ENCODE measurements at places on chromosomes 5 and 9.

- no peak for DNase-seq
These were observed 127.8 kb downstream of the GABBR2 start for GRCh38 chr9:98580956-98581355.

GRCh38 chr9:129242971-129243561 lies 65.0 kb upstream of the IER5L start:
- no peak for DNase-seq

- no peak for DNase-seq
These were observed 9.3 kb upstream of the NR3C1 start for GRCh38 chr5:143412661-143413342.

GRCh38 chr9:134026581-134026980 lies 1.3 kb downstream of the BRD3OS start:
- DNase-seq: no peak

GRCh38 chr5:157100140-157100679 lies 8.6 kb downstream of the HAVCR2 start:
- no peak for DNase-seq

- no peak for DNase-seq
These were observed 764.2 kb upstream of the ZNF608 start for GRCh38 chr5:125510651-125511050.

- no peak for DNase-seq
These were observed 4.5 kb upstream of the TLE1 start for GRCh38 chr9:81693671-81694378.

- DNase-seq: no peak
These were observed 35.9 kb upstream of the TAF1L start for GRCh38 chr9:32671333-32671732.

DNA sequence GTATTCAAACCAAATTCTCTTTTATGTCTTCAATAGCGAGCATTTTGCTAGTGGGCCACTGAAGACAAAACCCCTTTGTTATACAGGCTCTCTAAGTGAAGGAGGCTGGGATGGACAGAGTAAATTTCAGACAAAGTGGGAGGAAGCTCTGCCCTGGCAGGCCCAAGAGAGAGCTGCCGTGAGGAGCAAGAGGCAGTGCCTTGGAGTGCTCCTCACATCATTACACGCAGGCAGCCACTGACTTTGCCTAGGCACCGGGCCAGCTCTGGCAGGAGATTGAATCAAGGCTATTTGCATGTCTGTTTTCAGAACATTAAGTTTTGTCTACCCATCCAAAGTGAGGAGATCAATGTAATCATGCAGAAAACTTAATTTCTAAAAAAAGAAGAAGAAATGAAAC lies 167.7 kb downstream of the CCDC192 start:
- no peak for DNase-seq

DNA sequence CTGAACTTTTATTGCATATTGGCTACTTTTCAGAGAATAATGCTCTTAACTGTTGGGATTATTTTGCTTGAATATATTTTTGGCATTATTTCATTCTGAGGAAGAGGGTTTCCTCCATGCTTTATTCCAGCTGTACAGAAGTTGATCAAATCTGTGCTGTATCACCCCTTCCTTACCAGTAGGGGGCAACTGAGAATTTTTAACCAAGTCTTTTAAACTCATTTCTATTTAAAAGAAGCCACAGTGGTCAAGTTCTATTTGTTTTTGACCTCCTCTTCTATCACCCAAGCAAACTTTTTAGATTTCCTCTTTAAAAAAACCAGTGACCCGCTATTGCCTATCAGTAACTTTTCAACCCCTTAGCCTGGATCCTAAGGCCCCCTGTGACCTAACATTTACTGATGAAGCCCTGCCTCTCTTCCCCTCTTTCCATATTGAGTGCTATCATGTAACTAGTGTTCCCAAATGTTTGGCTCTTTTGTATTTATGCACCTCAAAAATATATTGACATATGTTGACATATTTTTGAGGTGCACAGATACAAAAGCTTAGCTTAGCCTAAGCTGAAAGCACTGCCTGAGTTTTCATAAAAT lies 80.6 kb downstream of the FBXO4 start:
- DNase-seq: no peak

Data from NCI-H2171 (cell line).